CD4-positive, alpha-beta T cell treated with Interleukin-6 for 4 hours (primary cell): ENCODE measurements at places on chromosomes 2 and 18.

DNA sequence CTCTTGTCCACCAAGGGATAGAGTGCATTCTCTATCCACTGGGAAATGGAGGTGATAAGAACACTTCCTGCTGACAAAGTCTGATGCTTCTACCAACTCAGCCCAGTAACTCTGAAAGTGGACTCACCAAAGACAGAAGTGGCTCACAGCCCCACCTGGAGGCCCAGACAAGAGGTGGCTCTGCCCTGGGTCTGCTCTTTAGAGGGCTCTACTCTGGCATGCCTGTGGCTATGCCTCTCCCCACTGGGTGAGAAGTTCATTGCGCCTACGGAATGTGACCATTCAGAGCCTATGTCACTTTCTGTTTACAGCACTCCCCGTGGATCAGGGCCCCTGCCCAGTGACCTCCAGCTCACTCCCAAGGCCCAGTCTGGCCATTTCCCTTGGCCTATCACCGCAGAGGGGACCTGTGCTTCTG lies 13.5 kb upstream of the XDH start:
- DNase-seq = no peak

DNA sequence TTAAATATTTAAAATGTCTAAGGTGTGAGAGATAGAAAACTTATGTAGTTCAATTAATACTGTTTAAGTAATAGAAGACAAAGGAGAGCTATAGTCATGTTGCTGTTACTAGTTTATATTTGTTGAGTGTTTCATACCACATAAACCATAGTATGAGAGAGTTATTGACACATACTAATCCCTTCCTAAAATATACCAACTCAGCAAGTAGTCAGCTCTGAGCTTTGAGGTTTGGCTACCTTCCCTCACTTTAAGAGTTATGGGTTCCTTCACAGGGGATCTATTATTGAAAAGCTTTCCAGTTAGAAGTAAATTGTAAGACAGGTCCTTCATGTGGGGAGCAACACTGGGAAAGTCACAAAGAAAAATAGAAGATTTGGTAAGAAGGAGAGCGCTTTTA lies 701.6 kb upstream of the ZEB2 start:
- DNase-seq = no peak

- no peak for DNase-seq
Measured at GRCh38 chr2:240869109-240869955, 708 bp downstream of the AGXT start.

DNA sequence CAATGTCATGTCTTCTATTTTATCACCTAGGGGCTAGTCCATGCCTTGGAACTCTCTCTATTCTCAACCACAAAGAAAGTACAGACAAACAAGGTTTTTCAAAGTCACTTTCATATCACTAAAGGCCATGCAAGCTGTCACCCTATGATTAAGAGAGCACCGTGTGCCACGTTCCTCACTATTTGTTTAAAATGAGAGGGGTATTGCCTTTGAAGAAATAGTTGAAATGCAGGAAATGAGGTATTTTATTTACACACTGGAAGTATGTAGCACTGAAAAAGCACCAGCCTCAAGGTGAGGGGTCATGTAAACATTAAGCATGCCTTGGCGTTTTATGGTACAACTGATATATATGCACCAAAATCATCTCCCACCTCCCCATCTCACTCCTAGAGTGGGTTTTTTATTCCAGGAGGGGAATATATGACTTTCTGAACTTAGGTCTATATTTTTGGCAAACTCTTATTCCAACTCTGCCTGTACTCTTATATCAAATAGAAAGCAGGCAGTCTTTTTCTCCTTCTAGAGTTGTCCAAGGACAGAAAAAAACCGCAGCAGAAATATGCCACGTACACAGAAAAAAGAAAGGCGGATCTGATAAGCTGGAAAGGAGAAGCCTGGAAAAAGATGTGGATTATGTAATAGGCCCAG lies 53.5 kb downstream of the VSNL1 start:
- no peak for DNase-seq

- DNase-seq = no peak
Measured at GRCh38 chr2:195047955-195048354, 609.1 kb upstream of the SLC39A10 start.

DNA sequence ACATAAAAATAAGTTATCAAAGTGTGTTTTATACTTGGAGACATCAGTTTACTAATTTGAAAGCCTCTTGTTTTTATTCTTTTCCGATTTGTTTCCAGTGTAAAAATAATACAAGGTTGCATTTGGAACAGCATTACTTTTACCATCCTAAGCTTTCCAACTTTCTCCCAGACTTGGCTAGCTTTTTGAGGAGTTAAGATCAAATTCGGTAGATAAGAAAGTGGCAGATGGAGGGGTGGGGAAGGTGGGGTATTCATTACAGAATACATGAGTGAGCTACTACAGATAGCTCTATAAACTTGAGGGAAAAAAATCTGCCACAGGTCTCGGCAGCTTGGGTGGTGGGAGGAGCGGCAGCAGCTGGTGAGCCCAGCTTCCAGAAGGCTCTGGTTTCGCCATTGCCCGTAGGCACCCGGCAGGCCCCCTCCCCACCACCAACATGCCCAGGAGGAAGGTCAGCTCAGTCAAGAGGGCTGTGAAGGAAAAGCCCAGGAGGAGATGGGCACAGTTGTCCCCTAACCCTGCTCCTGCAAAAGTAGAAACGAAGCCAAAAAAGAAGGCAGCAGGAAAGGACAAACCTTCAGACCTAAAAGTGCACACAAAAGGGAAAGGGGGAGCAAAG lies 18.6 kb upstream of the RMC1 start:
- no peak for DNase-seq

DNA sequence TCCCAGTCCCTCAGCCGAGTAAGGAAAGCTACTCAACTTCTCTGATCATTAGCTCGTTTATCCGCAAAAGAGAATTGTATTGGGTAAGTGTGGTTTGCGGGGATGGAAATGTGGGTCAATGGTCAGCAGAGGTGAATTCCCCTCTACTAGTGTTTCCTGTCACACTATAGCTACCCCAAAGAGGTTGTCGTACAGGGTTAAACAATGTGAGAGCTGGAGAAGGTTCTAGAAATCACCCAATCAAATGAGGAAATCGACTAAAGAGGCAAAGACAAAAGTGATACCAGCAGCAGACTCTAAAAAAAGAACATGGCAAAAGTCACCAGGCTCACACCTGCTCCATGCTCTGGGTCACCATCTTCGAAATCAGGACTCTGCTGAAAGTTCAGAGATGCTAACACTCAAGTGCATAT lies 144.7 kb upstream of the ITGA4 start:
- no peak for DNase-seq

DNA sequence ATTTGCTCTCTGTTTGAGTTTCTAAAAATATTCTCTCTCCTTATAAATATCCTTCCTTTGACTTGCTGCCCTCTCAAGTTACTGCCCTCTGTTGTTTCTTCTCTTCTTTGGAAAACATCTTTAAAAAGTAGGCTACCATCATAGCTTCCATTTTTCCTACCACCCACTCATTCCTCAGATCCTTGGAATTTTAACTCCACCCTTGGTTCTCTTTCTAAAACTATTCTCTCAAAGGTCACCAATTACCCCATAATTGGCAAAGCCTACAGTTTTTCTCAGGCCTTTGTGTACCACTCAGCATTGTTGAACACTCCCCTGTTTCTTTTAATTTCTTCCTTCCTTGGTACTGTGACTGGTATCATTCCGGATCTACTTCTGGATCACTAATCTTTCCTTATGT lies 43.0 kb upstream of the ITGAV start:
- no peak for DNase-seq

- DNase-seq = no peak
Measured at GRCh38 chr2:131827481-131828163, 299.9 kb downstream of the CCDC74A start.

DNA sequence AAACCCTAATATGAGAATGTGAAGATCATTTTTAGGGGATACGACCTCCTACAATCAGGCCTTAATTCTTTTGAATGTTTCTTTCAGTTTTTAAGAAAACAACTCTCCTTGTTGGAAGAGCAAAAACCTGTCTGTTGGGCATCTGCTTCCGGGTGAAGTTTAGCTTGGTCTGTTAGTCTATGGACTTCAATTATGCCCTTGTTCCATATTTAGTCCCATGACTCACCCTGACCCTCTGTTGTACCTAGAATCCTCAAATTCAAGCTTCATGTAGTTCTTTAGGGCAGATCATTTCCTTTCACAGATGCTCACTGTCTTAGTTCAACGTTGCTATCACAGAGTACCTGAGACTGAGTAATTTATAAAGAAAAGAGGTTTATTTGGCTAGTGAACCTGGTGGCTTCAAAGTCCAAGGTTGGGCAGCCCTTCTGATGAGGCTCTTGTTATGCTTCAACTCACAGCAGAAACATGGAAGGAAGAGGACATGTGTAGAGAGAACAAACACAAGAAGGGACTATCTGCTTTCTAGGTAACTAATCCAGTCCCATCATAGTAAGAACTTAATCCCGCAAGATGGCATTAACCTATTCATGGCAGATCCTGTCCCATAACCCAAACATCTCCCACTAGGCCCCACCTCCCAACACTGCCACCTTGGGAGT lies 82.5 kb upstream of the SERPINE2 start:
- no peak for DNase-seq

GRCh38 chr2:189578272-189578950 lies 2.2 kb downstream of the SLC40A1 start:
- no peak for DNase-seq

- DNase-seq = no peak
Measured at GRCh38 chr2:116545286-116546068, 1269.0 kb upstream of the DDX18 start.

DNA sequence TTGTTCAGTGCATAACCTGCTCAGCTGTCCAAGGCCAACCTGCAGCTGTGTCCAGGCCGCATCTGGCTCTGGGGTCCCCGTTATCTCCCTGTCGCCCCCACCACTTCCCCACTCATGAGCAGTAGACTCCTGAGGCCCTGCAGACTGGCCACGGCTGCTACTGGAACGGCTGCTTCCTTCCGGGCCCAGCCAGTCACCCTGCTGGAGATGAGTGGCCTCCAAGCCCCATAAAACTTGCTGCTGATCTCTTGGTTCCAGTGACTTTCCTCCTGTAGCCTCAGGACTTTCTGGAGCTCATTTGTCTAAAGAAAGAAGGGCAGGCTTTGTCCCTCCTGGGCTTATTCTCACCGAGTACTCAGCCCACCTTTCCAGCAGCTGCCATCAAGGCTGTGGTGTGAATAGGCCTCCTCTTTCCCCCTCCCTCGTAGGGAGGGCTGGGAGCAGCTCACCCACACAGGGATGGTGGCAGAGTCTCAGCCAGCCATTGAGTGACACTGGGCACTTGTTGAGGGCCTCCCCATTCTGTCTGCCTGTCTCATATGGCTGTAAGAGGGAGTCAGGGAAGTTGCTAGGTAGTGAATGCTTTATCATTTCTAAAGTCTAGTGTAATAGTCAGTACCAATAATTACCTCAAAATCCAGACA lies 257.3 kb downstream of the MYCN start:
- no peak for DNase-seq

GRCh38 chr2:216700088-216700567 lies 4.8 kb upstream of the IGFBP5 start:
- no peak for DNase-seq

GRCh38 chr18:7256618-7257425 lies 25.9 kb downstream of the LRRC30 start:
- no peak for DNase-seq

DNA sequence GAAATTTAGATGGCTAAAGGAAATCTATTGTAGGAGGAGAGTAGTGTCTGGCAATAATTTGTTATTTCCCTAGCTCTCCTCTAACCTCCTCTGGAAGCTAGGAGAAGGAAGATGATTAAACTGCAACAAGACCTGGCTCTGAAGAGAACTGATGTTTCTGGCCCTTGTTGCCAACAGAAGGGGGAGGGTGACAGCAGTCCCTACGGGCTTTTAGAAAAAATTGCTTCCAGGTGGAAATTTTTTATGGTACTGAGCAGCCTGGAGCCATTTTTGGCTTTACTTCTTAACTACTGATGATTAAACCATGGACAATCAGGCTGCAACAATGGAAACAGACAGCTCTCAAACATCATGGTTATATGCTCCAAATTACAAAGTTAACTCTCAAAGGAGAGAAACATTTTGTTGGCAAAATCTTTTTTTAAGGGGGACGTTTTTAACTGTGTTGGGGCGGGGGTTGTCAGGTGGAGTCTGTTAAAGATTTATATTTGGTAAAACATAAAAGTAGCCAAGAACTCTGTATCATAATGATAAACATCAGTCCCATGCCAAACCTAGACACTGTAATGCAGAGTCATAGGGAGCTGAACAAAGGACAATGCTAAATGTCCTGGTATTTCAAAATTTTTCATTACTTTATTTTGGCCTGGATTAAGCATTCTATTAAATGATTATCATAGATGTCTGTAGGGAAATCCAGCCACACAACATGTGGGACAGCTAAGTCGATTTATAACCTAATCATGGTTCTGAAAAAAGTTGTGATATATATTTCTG lies 70.0 kb downstream of the EXOC6B start:
- no peak for DNase-seq

DNA sequence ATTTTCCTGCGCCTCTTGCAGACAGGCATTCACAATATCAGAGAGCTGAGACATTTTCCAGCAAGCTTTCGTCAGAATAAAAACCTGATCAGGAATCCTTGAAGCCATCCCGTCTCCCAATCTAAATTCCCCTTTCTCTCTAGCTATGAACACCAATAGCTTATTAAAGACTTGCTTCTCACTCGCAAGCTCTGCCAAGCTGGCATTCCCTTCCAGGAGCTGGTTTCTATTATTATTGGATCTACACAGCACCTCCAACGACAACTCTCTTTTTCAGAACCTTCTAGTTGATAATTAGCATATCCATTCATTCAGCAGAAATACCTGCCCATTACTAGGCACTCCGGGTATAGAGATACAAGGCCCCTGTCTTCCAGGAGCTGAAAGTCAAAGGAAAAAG lies 350.3 kb downstream of the MTX2 start:
- DNase-seq = no peak

DNA sequence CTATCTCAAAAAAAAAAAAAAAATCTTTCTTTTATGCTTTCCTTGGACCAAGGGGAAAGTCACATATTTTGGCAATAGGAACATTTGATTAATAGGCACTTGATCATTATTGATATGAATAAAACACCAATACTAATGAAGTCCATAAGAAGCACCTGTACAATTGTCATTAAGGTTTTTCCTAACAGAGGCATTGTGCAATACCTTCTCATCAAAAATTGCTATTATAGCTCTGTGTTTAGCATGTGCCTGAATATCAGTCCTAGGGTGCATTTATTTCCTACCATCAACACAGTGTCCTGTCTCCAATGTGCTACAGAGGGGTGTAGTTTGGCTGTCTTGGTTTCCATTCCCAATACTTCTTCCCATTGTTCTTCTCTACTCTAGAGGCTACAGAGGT lies 483.8 kb upstream of the SPRED2 start:
- no peak for DNase-seq
